H54 (cell line): ENCODE measurements at places on chromosomes 11 and 22.
A peak's percentile ranks its signal among the peaks of the same experiment; 100 is the strongest.

DNA sequence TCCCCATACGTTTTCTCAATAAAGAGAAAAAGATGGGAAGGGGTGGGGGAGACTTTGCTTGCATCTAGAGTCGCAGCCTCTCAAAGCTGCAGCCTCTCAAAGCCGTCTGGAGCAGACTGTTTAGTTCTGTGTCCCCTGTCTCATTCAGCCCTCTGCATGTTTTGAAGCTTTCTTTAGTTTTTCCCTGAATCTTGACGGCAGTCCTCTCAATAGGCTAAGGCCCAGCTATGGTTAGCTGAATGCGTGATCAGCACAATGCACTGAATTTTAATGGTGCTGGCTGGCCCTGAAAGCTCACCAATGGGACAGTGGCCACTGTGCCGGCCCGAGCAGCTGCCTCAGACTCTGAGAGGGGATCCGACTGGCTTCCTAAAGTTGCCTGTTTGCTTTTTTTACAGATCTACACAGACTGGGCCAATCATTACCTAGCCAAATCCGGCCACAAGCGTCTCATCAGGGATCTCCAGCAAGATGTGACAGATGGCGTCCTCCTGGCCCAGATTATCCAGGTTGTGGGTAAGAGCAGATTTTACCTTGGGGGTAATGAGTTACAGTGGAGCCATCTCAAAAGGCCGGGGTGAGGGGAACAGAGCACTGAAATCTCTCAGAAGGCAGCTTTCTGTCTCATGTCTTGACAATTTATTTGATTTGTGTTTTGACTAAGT is 119.6 kb downstream of the NAV2 start:
- no peak for DNase-seq

DNA sequence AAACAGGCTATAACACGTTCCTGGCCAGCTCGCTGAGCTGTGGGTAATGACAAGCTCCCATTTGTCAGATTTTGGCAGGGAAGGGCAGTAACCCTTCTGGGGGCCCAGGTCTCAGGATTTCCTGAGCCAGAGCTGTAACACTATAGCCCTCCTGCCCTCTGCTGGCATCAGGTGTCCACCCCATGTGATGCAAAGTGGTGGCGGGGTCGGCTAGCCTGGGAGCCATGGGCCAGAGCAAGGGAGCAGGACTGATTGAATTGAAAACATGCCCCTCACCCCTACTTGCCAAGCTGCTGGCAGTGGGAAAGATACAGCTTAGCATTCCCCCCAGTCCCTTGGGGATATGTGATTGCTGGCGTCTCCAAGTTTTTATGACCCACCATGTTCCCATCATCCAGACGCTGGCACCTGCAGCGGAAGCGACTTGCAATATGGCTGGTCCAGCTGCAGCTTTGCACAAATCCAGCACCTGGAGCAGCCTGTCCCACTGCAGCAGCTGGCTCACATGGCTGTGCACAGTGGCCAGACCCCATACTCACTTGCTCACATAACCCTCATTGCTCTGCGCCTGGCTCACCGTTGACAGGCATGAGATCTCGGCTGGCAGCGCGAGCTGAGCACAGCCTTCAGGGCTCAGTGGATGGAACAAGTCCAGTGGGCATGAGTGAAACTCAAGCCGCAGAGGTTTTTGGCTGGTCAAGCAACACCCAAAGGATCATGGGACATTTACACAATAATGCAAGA is 1147.8 kb downstream of the JRKL start:
- DNase-seq, result no peak

DNA sequence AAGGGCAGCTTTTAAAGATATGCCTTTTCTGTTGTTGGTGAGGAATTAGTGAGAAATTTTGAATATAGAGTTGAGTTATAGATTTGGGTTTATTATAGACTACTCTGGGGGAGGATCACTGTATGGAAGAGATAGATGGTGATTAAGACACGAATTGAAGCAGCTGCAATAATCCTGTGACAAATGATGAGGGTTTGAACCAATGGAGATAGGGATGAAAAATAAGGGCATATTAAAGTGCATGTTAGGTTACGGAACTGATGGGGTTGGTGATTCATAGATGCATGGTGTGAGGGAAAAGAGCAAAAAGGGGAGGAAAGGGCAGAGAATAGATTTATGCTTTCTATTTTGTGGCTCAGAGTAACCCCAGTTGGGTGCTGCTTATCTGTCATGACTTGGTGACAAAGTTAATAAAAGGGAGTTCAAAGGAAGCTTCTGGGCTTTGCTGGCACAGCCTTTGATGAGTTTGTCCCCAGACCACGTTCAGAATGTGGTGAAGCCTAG is 11.8 kb downstream of the C11orf87 start:
- no peak for DNase-seq

- no peak for DNase-seq
These were observed 54.4 kb downstream of the DGCR2 start for GRCh38 chr22:19067696-19068348.

DNA sequence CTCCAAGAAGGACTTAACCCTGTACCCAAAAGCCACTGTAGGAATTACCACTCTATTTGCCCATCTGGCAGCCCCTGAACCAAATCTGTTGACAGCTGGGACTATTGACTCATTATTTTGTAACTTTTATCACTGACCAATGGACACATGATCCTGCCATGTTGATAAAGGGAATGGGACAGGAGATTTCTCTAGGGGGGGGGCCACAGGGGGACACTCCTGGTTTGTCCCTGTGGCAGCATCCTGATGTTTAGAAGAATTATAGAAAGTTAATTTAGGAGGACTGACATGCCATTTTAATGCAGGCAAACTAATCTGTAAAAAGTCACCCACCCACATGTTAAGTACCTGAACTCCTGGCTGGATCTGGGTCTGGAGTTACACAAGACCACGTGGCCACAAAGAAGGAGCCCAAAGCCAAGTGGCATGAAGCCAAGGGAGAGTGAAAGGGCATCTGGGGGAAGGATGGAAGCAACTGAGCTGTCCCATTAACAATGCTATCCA is 558.1 kb downstream of the ETS1 start:
- no peak for DNase-seq

- peak; percentile 33 for DNase-seq
These were observed 67.7 kb downstream of the TBC1D22A start for GRCh38 chr22:46829941-46830715.

DNA sequence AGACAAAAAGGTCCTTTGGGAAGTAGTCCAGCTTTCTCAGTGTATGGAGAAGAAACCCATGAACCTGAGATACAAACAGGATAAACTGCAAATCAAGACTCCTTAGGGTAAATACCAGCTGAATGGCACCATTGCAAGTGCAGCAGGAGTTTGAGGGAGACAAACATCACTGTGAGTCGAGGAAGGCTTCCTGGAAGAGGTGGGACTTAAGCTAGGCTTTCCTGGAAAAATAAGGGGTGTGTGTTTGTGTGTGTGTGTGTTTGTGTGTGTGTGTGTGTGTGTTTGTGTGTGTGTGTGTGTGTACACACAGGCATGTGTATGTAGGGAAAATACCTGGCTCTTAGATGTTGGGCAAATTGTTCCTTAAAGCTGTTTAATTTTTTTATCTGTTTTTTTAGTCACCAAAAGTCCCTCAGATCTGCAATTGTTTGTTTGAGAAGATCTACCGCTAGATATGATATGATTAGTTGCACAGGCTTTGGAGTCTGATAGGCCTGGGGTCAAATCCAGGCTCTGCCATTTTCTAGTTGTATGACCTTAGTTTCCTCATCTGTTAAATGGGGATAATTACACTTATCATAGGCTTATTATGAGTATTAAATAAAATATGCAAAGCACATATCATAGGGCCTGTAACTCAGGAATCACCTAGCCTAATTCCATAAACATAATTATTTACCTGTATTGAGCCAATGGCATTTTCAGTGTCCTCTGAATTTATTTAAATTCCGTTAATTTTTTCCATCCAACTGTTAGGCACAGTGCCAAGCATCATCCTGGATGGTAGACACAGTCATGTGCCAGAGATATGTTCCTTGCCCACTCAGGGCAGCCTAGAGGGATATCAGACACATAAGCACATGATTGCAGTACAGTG is 85.6 kb upstream of the EED start:
- DNase-seq, result no peak

GRCh38 chr11:121212536-121213361 is 79.8 kb upstream of the SC5D start:
- DNase-seq, result no peak

DNA sequence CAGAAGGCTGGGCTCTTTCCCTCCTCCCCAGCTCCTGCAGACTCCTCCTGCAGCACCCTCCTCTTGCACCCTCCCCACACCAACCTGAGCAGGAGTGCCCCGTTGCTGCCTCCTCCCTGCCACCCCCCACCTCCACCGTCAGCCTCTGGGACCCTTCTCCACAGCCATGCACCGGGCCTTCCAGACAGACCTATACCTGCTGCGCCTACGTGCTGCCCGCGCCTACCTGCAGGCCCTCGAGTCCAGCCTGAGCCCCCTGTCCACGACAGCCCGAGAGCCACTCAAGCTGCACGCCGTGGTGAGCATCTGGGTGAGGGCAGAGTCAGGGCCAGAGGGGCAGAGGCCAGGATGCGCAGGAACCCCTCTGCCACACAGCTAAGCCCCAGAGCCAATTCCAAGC is 16.2 kb downstream of the ZDHHC24 start:
- no peak for DNase-seq

DNA sequence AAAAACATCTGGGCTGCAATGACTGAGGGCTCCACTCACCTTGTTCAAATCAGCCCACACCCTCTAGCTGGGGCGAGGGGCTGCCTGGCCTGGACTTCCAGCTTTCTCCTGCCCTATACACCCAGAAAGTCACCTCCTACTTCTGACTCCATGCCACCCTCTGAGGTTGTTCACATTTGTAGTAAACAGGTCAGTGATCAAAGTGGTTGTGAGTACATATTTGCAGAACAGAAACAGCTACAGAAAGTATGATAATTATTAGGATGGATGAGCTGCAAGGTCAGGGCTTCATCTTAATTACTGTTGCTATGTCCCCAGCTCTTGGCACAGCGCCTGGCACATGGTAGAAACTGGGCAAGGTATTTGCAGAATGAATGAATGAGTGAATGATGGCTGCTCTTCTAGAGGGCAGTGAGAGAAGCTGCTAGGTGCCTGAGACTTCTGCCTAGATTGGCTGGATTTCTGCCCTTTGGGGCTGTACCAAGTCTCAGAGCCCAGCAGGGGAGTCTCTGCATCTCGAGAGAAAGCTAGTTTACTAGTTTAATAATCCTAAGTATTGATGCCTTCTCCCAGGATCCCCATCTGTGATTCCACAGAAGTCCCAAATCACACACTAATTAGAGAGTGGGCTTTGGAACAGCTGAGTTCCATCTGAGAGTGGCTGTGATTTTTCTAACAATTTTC is 36.0 kb downstream of the SYT13 start:
- DNase-seq, result no peak

DNA sequence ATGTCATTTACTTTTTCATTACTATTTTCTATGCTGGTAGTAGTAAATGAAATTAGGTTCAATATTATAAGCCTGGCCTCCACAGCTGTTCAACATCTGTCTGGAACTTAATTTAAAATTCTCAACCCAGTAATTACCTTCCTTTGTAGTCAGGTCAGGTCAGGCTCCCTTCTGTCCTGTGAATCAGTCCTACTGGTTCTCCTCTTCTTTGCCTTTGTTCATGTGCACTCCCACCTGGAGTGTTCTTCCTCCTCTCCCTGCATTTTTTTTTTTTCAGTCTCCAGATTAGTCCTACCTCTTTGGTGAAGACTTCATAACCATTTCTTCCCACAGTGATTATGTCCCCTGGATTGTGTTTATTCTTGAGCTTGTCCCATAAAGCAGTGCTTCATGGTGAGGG is 67.9 kb downstream of the DKK3 start:
- DNase-seq, result no peak

DNA sequence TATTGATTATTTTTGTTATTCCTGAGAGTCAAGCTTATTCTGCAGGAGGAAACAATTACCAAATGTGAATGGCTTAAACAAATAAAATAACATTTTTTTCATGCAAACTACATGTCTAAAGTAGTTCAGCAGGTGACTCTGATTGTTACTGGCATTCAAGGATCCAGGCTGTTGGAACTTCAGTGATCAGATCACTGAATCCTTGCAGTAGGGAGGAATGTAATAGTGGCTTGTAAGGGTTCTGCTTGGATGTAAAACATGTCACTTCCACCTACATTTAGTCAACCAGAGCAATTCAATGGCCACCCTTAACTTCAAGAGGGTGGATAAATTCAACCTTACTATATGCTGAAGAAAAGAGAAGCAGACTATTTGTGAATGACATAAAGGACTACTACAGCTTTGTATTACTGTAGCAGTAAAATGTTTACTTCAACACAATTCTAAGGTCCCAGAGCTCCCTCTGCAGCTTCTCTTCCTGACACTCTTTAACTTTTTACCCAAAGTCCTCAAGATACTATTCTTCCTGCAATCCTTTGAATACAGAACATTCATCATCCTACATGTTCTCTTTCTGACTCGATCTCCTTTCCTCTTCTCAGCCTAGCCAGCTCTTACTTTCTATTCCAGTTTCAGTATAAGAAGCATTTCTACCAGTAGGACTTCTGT is 284.0 kb downstream of the LRRC4C start:
- no peak for DNase-seq

DNA sequence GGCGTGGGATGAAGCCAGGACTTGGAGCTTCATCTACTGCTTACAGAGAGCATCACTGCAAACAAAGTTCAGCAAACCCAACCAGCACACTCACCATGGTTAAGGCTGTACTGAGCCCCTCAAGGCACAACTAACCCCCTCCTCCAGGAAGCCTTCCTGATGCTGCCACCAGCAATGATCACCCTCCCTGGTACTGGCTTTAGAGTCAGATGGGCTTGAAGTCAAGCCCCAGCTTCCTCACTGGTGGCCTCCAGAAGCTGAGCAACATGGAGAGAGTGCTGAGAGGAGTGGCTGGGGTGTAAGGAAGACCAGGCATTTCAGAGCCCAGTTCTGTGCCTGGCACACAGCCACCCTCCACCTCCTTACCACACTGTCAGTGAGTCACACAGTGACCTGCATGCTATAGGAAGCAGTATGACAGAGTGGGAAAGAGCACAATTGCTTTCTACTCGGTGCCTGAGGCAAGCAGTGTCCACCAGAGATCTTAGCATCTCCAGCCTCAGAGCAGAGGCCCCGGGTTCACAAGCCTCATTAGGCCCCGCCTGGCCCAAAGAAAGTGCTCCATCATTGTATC is 24.7 kb upstream of the BAIAP2L2 start:
- peak; percentile 65 for DNase-seq

DNA sequence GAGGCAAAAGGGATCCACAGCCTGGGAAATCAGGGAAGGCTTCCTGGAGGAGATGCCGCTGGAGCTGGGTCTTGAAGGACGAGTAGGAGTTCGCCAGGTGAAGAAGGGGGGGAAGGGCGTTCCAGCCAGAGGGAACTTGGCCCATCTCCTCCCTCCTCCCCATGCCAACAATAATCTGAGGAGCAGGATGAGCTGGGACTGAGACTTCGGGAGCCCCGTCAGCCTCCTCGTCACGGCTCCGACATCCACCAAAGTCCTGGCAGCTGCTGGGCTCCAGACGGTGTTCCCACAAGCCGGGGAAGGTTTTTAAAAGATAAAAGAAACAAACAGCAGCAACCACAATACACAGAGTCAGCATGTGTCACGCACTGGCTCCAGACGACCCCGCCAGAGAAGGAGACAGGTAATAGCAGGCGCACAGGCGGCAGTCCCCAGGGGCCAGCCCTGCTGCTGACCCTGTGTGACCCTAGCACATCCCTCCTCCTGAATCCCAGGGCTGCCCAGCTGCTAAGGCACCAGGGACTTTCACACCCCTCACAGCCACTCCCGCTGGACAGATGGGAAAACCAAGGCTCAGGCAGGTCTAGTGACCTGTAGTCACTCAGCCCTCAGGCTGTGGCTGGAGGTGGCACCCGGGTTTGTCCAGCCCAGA is 37.3 kb downstream of the NUP50 start:
- DNase-seq, result no peak
